ENCODE measurements at places on chromosomes 2 and 18.

DNA sequence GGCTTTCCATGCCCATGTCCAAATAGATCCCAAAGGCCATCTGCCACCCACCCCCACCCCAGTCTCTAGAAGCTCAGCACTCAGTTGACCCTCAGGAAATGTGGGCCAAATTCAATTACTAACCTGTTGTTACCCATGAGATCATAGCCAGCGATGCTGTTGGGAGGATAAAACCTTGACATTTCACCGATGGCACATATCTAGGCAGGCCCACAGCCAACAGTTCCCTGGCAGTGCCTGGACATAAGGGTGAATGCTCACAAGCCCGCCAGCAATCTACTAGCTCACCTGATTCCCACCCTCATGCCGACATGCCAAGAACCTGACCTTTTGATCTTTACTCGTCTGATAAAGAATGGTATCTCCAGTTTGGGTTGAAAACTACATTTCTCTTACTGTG, 11.8 kb upstream of the ACOXL start:
- DNase-seq = no peak

GRCh38 chr2:189128970-189129369, 50.6 kb downstream of the COL5A2 start:
- no peak for DNase-seq

- DNase-seq = no peak
These were observed 333.7 kb upstream of the MEIS1 start for GRCh38 chr2:66101206-66101605.

GRCh38 chr2:234548695-234549420, 52.0 kb upstream of the ARL4C start:
- DNase-seq = no peak

DNA sequence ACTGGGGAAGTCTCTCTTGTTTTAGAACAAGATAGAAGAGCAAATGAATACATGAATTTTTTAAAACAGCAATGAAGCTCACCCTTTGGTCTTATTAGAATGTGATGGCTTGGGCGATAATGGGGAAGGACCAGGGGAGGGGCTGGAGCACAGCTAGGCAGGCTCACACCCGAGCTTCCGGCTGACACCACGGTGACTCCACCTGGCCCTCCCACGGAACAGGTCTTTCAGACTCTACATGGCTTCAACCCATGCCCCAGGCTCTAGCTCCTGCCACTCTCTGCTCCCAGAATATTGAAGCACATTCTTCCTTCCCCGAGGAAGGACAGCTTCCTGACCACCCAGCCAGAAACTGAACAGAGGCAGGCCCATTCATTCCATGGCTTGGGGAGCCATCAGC, 127.5 kb upstream of the AGAP1 start:
- DNase-seq = no peak

GRCh38 chr2:29606104-29607037, 315.0 kb downstream of the ALK start:
- DNase-seq = no peak

- DNase-seq = no peak
These were observed 111.9 kb upstream of the OTOS start for GRCh38 chr2:240252191-240252871.

GRCh38 chr2:163343316-163343715, 392.5 kb downstream of the FIGN start:
- DNase-seq = no peak

DNA sequence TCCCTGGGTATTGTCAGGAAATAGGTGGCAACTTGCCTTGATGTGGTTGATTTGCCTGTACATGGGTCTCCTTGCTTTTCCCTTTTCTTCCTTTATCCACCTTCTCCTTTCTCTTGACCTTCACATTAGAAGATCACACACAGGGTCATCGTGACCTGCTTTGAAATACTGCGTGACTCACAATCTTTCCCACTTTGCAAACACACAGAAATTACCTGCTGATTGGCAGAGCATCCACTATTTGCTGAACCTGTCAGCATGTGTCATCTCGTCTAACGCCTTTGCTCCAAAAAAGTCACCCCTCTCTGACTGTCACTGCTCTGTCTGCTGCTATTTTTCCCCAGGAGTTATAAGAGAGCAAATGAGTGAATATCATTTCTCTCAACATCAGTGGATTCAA, 60.8 kb downstream of the MYO3B start:
- no peak for DNase-seq

- DNase-seq = no peak
These were observed 35.3 kb downstream of the MYOM1 start for GRCh38 chr18:3184275-3184963.

- no peak for DNase-seq
These were observed 53.9 kb upstream of the RAB6D start for GRCh38 chr2:131417886-131418285.

DNA sequence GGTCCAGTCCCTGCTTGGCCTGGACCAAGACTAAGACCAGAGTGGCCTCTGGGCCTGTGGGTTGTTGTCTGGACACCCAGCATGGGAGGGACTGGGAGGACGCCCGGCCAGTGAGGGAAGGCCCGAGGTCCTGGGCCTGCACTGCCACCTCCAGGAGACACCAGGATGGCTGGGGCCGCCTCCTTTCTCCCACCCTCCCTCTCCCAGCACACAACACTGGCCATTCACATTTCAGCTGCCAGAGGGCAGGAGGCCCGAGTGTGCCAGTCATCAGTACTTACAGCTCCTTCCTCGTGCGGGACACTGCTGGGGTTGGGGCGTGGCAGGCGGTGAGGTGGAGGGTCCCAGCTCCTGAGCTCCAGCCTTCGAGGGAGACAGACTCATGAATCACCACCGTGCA, 133.5 kb downstream of the ASB1 start:
- no peak for DNase-seq

GRCh38 chr2:20669562-20670314, 2.8 kb downstream of the GDF7 start:
- DNase-seq = no peak

- no peak for DNase-seq
These were observed 199.3 kb downstream of the NCK2 start for GRCh38 chr2:105943977-105944376.

DNA sequence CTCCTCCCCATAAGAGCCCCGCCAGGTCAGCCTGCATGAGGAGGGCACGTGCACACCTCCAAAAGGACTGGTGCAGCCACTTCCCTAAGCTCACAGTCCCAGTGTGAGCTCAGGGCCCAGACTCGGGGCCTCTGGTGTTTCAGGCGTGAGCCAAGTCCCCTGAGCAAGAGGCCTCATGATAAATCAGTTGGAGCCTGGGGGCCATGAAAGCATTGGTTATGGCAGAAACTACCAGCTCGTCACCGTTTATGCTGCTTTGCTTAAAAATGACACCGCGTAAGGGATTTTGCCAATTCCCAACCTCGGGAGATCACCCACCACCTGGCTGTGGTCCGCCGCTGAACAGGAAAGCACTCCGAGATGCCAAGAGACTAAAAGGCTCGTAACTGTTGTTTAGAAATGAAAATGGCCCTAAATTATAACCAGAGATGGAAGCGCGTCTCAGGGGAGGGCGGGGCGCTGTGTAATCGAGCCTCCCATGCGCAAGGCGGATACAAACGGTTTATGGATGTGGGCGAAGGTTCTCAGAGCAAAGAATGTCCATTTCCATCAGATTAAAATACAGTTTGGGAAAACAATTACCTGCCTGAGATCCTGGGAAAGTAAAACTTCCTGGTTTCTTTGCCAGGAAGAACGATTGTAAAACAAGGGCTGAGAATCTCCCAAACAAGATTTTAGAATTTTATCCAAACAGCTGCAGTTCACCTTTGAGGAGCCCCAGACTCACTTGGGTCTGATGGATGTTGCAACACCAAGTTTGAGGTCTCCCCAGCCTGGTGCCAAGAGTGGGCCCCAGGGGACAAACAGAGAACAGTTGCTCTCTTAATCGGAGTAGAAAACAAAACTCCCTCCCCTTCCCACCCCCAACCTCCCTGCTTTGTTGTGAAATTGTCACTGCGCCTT, 141.4 kb downstream of the BCL2 start:
- DNase-seq = no peak

- DNase-seq = no peak
These were observed 126.9 kb upstream of the DAPL1 start for GRCh38 chr2:158668001-158668765.

GRCh38 chr2:177020524-177021119, 192.0 kb upstream of the HNRNPA3 start:
- DNase-seq = no peak

- DNase-seq = no peak
These were observed 37.6 kb downstream of the CCBE1 start for GRCh38 chr18:59659508-59660170.

DNA sequence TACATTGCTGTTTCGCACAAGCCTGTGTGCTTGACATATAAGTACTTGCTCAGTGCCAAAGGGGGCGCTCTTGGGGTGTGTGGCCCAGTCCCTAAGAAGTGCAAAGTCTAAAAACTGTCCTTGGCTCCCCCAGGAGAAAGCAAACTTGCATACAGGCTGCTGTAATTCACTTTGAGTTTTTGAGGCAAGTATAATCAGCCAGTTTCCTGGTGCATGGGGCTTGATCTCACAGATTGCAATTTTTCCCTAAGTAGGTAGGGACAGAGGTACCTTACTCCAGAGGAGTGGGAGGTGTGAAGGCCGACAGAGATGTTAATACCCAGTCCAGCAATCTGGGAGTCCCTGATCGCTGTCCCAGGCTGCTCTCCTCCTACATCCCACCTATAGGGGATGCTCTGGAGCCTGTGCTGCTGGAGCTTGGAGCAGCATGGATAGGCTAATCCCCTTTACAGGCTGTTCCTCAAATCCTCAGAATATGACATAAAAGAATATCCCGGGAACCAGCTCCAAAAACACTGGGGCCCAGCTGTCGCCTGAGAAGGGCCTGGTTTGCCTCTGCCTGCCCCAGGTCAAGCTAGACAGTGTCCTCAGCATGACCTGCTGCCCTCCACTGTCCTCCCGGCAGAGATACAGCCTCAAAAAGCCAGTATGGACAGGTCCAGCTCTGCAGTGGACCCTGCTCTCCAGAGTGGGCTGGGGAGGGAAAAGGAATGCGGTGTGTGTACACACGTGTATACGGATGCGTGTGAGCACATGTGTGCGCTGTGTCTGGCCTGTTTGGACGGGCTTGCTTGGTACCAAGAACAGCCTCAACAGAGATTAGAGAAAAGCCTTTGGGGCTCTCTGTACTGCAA, 136.5 kb upstream of the HAAO start:
- no peak for DNase-seq

- no peak for DNase-seq
These were observed 16.1 kb downstream of the ESCO1 start for GRCh38 chr18:21584391-21584790.

GRCh38 chr2:227179988-227180685, 15.7 kb downstream of the COL4A3 start:
- DNase-seq = no peak

DNA sequence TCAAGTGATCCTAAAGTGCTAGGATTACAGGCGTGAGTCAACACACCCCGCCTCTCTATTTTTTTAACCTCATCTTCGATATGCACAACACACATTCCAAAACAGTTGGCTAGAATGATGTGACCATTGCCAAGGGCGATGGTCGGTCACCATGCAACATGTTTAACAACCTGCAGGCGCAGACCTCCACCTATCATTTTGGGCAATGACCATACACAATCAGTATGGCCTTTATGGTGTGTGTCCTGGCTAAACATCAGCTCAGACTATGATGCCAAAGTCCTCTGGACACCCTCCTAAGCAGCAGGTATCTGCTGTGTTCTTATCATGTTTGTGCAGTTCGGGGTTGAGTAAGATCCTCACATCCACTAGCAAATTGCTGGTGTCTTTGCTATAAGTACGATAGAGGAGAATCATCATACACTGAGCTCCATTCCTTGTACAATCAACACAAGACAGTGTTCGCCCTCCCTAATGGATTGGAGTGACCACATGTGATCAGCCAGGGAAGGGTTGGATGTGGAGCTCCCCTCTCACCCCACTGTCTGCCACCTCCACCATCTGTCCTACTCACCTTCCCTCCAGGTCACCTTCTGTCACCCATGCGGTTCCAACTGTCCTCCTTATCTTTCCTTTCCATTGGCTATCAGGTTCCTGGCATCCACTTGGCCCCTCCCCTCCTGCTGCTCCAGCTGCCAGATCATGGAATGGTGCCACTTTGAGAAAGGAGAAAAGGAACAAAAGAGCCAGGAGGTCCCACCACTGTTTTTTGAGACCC, 7.9 kb upstream of the RNF152 start:
- DNase-seq = no peak

GRCh38 chr2:237278568-237278967, 135.4 kb downstream of the COL6A3 start:
- DNase-seq = no peak

- DNase-seq = no peak
These were observed 255.8 kb downstream of the GLI2 start for GRCh38 chr2:120991441-120991840.

GRCh38 chr18:37385846-37386778, 179.5 kb downstream of the CELF4 start:
- DNase-seq = peak; percentile 38
